H4 (cell line): ENCODE measurements at places on chromosomes 1 and 21.

- no peak for DNase-seq
Measured at GRCh38 chr1:240115831-240116230, 24.1 kb downstream of the FMN2 start.

GRCh38 chr1:63321785-63322113 lies 618 bp upstream of the FOXD3 start:
- DNase-seq: no peak

DNA sequence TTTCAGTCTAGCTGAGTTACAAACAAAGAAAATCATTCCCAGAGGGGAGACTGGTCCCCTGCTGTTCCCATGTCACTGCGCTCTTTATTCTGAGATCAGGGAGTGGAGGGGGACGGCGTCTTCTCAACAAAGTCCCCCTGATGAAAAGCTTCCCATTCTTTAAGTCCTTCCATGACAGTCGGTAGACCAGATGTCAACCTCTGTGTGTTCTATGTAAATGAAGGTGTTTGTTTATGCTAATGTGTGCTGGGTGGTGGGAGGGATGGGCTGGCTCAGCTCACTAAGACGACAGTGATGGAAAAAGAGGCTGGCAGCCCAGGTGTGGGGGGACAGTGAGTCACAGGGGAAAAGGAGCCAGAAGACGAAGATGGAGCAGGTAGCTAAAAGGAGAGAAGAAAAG lies 148.2 kb upstream of the KLHDC7A start:
- no peak for DNase-seq

- DNase-seq: peak; percentile 73
Measured at GRCh38 chr21:29114765-29115500, 15.5 kb upstream of the MAP3K7CL start.

DNA sequence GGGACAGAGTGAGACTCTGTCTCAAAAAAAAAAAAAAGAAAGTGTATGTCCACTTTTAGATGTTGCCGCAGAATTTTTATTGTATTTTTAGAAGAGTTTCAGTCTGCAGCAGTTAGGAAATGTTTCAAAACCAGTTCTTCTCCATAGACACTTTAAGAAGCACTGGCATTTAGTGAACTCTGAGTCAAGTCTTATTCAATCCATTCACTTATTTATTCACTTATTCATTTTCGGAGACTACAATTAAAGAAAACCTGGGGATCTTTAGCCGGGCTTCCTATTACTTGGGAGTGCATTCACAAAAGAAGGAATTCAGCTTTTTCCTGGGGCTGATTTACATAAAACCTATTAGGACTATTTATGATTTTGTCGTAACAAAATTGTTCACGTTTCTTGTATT lies 12.3 kb downstream of the RCAN3 start:
- no peak for DNase-seq

DNA sequence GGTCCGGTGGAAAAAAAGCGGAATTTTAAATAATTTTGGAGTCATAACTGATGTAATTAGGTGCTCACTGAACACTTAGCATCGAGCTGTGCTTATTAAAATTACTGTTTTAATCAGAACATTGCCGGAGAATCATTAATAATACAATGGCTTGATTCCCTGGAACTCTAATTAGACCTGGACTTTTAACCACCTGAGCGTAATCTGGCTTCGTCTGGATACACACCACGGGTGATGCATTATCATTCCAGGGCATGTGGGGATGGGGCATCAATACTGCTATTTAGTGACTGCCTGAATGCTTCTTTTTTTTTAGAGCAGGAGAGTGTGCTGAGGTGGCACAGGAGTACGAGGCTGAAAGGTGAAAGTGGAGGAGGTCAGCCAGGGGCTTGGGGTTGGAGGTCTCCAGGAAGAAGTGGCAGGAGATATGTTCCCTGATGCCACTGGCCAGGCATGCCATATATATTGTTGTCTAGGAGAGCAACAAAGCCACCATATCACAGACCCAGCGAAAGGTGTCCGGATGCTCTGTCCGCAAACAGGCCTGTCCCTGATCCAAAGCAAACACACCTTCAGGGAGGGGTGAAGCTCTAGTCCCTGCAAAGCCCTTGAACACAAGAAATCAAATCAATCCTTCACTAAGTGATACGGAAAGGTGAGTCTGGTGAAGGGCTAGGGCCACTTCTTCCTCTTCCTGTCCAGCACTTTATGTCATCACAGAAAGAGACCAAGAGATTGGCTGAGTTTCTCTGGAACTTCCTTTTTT lies 125.2 kb downstream of the PLXNA2 start:
- no peak for DNase-seq

GRCh38 chr1:58346036-58346355 lies 200.5 kb downstream of the OMA1 start:
- DNase-seq: no peak

GRCh38 chr1:234887016-234887900 lies 241.4 kb downstream of the TOMM20 start:
- DNase-seq: no peak
